ENCODE measurements at places on chromosomes 16 and 17.

GRCh38 chr16:77331802-77332586 lies 102.8 kb downstream of the ADAMTS18 start:
- DNase-seq = no peak

DNA sequence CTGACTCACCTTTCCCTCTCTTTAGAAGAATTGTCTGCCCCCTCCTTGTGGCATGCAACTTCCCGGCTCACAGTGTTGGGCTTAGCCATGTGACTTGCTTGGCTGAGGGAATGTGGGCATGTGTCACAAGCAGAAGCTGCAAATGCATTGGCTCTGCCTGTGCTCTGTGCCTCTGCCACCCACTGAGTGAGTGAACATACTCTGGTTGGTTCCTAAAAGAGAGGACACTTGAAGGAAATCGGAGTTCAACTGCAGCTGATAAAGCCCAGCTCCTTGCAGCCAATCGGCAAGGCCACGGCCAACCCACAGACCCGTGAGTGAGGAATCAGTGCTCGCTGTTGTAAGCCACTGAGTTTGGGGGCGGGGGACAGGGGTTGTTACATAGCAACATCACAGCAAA lies 10.9 kb upstream of the GINS2 start:
- no peak for DNase-seq

DNA sequence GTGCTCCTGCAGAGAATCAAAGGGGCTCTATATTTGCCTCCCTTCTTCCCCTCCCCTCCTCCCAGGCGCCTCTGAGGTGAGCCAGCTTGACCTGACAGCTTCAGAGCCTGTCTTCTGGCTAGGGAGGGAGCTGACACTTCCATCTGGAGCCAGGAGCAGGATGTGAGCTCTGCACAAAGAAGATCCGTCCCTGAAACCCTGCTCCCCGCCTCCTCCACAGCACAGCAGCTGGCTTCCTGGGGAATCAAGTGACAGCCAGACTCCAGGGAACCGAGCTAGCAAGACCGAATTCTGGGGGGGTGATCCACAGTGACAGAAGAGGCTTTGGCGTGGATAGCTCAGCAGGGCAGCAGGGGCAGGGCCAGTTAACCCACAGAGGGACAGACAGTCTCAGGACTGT lies 37.2 kb downstream of the CCDC182 start:
- DNase-seq = no peak

GRCh38 chr17:6479622-6480302 lies 35.5 kb downstream of the PIMREG start:
- DNase-seq = no peak

DNA sequence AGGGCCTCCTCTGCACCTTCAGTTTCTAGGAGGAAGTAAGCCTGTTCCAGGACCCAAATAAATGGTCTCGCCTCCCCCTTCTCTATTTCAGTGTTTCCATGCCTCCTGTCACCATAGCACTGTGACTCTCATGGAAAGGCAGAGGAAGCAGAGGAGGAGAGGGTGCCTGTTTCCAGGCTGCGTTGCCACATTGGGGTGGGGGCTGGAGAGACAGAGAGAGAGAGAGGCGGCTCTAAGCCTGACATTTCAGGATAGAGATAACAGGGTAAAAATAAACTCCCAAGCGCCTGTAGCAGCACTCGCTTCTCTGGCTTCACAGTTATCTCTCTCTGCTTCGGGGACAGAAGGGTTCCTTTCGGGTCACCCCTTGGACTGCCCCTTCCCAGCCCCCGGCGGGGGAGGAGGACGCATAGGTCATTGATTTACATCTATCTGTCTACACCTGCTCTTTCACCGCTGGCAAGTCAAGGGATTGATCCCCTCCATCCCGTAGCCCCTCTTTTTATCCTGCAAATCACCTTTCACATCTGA lies 71.2 kb upstream of the MRTFB start:
- DNase-seq = no peak

GRCh38 chr16:4056161-4057105 lies 59.8 kb downstream of the ADCY9 start:
- no peak for DNase-seq

DNA sequence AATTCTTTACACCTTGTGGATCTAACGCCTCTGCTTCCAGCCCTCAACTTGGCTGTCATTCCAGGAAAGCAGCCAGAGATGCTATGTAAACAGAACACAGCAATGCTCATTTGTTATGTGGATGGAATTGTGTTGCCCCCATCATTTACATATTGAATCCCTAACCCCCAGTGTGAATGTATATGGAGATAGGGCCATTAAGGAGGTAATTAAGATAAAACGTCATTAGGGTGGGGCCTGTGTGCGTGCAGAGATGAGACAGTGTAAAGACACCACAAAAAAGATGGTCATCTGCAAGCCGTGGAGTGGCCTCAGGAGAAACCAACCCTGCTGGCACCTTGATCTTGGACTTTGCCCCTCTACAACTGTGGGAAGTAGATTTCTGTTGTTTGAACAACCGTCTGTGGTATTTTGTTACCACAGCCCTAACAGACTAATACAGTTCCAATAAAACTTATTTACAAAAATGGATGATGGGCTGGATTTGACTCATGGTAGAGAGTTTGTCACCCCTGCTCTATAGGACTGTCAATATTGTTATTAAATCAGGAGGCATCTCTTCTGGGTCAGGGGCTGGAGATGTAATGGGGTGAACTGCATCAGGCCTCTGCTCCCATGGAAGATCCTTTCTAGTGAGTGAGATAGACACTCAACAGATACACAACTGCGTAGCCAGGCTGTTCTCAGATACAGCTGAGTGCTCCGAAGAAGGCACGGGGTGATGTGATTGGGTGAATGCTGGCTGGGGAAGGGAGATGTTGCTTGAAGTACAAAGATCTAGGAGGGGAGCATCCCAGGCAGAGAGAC lies 339.0 kb downstream of the SNX29 start:
- no peak for DNase-seq

- no peak for DNase-seq
Measured at GRCh38 chr17:1571341-1571704, 8.7 kb upstream of the PITPNA start.

DNA sequence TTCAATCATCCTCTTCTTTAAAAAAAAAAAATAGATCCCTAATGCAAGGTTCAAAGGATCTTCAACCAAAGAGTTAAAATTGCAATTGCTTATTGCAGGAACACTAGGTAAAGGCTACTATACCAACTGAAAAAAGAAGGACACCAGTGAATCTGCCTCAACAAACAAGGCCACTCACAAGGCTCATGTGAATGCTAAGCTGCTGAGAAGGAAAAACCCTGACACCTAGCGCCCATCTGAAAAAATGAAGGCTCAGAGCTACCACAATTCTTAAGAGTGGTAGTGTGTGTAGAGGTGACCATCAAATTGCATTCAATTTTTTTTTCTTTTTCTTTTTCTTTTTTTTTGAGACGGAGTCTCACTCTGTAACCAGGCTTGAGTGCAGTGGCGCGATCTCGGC lies 201.6 kb upstream of the C17orf78 start:
- DNase-seq = no peak

GRCh38 chr17:79537686-79538085 lies 73.2 kb downstream of the RBFOX3 start:
- DNase-seq = no peak

DNA sequence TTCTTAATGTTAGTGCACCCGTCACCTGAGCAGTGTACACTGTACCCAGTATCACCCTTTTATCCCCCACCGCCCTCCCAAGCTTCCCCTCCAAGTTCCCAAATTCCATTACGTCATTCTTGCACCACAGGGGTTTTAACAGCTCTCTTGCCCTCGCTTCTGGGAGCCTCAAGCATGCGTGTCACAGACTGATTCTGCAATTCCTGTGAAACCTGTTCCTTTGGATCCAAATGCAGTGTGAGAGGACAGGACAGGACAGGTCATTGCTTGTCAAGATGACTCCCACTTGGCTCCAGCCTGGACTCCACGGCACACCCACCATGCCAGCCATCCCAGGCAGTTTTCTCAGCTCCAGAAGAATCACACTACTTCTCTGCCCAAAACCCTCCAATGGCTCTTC lies 44.1 kb downstream of the CYB5D2 start:
- DNase-seq = no peak

- no peak for DNase-seq
Measured at GRCh38 chr17:46765453-46765852, 53.0 kb downstream of the WNT3 start.

- DNase-seq = no peak
Measured at GRCh38 chr17:8315764-8316217, 5.8 kb downstream of the ARHGEF15 start.

GRCh38 chr16:68022278-68022727 lies 729 bp downstream of the DDX28 start:
- no peak for DNase-seq

GRCh38 chr17:75238020-75238580 lies 23.3 kb downstream of the GGA3 start:
- DNase-seq = no peak

GRCh38 chr17:38600906-38601305 lies 4.8 kb downstream of the SRCIN1 start:
- DNase-seq = no peak

GRCh38 chr16:27759967-27760788 lies 210.2 kb downstream of the KATNIP start:
- DNase-seq = no peak

GRCh38 chr17:41734949-41735313 lies 488 bp upstream of the HAP1 start:
- DNase-seq = no peak
